ENCODE measurements at places on chromosomes 5 and 9. TPM values are rescaled to one million over a fixed set of nuclear protein-coding genes. Genes with fewer than 3 reads are reported as not detected.

DNA sequence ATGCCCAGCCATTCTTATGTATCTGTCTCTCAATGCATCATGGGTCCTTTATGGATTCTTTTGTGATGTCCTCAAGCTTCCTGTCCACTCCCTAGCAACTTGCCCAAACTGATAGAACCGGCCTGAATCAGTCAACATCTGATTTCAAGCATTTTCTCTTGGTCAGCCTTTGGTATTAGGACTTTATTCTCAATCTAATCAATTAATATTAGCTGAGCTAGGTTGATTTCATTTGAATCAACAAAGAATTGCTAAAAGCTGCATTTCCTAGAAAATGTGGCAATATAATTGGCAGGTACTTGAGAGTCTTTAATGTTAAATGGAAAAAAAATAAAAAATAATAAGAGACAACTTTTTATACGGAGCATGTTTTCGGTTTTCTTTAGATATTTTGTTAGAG lies 121.8 kb downstream of the GHR start:
- no peak for DNase-seq

DNA sequence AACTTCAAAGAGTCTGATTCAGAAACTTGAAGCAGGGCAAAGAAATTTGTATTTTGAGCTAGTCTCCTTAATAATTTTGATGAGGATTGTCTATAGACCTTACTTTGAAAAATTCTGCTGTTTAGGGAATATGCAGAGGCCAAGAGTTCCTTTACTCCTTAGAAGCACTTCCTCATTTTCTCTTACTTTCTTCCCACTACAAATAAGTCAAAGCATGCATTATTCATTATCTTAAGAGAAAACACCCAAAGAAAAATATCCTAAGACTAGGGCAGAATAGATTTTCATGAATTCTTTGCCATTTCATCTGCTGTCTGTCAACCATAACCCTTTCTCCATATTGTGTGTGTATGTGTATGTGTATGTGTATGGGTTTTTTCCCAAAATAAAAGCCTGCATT lies 307.9 kb downstream of the KCTD16 start:
- no peak for DNase-seq

GRCh38 chr9:75873712-75874111 lies 16.8 kb upstream of the PCSK5 start:
- no peak for DNase-seq

DNA sequence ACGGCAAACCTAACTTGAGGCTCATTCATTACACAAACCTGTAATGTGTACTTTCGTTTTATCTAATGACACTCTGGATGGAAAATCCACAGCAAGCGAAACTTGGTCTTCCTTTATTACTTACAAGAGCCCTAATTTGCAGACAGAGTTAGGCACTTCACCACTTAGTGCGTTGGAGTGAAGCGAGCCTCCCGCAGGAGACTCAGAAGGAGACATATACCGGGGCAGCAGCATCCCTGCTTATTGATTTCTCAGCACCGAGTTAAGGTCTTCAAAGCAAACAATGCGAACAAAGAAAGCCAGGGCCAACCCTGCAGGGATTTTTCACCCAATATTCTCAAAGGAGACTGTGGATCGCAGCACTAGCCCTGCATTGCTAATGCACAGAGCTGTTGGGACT lies 28.6 kb downstream of the LSM11 start:
- DNase-seq, result no peak

DNA sequence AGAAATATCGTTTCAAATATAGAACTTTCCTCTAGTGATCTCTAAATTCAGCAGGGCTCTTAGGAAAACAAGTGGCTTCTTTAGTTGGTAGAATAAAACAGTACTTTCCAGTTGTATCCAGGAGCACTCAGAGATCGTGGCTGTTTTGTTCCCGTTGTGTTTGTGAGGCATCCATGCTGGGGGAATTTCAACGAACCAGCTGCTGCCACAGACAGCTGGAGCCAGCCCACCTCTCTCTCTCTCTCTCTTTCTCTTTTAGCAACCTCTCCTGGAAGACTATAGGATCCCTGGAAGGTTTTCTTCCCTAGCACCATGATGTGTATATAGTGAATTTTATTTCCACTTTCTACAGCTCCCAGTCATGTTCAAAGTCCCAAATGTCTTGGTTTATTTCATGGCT lies 1116.0 kb upstream of the SEMA6A start:
- no peak for DNase-seq

The IL9 gene
- not detected for total RNA-seq

DNA sequence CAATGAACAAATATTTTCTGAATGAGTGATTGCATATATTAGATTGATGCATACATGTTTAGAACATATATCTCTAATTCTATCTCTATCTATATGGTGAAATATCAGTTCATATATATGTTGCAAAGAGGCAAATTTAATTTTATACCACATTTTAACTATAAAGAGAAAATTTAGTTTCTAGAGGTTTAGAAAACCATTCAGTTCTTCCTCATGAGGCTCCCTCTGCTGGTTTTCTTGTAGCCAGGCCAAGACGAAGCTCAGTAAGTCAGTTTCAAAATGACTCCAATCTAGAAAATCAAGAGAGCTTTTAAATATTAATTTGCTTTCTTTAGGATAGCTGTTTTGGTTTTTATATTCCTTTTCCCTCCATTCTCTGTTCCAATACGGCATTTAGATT lies 312.1 kb downstream of the TMEM232 start:
- no peak for DNase-seq

The PCA3 gene
- not detected for total RNA-seq

DNA sequence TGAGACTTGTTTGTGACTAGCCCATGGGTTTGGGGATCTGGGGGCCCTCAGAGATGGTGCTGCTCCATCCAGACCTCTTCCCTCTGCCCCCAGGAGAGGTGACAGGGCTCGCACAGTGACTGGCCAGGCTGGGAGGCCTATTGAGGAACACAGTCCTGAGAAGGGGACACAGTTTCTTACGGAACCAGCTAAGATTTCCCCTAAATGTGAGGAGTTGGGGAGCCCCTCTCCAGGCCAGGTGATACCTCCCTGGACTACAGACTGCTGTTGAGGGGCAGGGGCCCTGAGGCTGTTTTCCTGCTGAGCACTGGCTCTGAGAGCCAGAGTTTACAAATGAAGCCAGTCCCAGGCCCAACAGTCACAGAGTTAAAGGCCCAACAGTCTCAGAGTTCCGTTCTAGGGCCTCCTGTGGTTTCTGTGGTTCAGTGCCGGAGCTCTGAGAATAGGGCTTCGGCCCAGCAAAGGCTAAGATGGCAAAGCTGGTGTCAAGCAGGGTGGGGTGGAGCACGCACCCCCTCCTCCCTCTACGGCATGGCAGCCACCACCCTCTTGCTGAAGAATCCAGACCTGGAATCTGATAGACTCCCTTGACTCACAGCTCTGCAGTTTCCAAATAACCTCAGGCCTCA lies 1.1 kb upstream of the SEMA4D start:
- DNase-seq, result no peak

DNA sequence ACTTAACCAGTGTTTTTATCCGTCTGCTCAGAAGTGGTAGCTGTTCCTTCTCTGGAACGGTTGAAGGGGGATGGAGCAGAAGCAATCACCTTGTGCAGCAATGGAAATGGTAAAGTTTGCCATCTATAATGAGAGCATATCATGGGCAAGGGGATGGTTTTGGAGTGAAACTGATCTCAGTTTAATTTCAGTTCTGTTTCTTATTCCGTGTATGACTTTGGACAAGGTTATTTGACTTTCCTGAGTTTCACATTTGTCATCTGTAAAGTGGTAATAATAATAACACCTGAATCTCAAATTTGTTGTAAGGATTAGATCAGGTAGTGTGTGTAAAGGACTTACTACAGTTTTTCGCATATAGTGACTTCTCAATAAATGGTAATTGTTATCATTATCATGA lies 106.1 kb downstream of the PCSK1 start:
- no peak for DNase-seq

DNA sequence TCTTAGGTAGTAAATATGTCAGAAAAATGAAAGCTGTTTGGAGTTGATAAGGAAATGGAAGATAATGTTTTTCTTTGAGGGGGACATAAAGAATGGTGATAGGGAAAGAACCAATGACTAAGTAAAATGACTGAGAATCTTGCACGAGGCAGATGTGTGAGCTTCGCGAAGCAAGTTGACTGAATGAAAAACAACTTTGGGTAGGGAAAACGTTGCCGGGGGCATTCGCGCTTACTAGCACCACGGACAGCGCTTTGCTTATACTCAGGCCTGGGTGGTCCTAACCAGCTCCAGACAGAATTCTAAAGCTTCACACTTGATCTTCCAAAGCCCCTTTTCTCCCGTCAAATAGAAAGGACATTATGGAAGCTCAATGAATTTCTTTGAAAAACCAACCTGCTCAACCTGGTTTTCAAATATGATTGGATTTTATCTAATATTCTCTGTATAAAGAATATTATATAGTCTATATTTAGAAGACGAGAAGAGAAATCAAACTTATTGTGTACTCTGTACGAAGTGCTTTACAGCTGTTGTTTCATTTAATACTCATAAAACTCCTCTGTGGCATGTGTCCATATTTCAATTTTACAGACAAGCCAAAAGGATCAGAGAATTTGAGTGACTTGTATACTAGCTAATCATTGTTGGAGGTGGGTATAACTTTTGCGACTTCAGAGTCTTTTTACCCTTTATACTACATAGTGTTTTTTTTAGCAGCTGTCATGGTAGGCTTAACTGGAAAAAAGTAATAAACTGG lies 1.9 kb upstream of the CDKN2B start:
- DNase-seq, result no peak

- no peak for DNase-seq
Observed at GRCh38 chr9:99556998-99557397, 264.7 kb upstream of the NR4A3 start.

DNA sequence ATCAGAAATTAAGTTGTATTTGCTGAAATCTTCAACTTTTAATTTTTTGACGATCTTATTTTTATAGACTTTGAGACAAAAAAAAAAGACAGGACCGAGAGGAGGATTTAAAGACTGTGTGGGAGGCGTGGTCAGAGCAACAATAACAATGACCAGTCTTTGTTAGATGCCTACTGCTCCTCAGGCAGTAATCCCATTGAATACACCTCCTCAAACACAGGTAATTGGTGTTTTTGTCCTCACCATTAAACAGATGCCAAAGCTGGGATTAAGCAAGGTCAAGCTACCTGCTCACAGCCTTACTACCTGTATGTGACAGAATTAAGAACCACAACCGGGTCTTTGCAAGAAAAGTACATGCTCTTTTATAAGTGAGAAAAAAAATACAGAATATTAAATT lies 233.3 kb upstream of the GRAMD2B start:
- DNase-seq, result no peak

- no peak for DNase-seq
Observed at GRCh38 chr5:36948650-36949049, 72.1 kb downstream of the NIPBL start.

DNA sequence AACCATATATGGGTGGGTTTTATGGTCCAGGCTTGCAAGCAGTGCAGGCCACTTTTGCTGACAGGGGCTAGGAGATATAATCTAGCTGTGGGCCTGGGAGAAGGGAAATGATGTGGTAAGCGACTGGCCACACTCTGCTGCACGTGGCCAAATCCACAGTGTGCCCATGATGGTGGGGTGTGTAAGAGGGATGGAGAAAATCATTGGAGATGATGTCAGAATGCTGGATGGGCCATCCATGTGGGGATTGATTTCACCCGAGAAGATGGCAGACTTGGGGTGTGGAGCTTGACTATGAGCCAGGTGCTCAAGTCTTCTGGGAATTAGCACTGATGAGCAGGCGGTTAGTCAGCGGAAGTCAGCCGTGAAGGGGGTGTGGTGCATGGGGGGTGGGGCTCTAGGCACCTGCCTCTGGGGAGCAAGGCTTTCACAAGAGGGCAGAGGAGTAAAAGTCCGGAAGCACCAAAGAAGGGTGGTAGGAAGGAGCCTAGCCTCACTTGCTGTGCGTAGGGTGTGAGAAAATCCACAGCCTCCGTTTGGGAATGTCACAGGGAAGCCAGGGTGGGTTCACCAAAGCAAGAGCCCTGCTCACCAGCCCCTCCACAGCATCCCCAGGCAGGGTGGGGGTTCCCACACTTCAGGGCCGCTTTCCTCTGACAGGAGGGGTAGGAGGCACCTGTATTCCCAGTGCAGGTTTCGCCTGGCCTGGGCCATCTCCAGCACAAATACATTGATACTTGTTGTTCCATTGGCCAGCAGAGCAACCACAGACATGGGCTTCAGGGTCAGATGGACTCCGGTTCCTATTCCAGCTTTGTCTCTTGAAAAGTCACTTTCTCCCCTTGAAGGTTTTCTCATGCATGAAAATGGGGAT lies 44.5 kb upstream of the ANGPTL2 start:
- DNase-seq, result no peak

GRCh38 chr9:110290001-110290400 lies 33.7 kb upstream of the TXN start:
- DNase-seq, result no peak

DNA sequence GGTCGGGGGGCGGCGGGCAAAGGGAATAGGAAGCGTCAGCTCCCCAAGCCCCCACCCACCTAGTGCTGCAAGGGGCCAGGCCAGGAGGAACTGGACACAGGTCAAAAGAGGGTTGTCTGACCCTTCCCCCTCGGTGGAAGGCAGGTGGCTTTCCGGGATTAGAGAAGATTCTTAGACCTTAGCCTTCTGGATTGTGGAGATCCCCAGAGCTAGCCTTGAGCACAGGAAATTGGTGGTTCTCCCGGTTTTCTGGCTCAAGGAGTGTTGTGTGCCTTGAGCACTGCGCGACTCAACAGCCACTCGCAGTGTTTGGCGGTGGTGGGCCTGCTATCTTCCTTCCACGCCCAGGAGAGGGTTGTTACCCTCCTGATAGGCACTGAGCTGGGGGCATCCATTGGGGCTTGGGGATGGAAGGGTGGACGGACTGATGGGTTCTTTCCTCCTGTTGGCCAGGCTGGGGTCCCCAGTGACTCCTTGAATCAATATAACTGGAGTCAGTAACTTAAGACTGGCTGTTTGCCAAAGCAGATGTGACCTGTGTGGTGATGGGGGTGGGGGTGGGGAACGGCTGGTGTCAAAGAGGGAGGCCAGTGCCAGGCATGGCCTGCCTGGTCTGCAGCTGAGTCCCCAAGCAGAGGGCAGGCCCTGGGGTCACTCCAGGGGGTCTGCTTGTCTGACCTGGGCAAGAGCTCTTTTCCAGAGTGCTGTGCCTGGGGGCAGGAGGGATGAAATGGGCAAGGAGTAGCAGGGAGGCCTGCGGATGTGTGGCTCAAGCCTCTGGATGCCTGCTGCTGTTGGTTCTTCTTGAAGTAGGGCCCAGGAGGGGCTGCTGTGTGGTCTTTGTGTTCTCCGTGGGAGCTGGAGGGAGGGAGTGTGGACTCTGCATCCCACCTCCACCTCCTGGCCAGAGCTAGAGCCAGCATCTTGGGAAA lies 2.1 kb downstream of the FGF18 start:
- DNase-seq, result no peak

The LMX1B gene
- total RNA-seq, result not detected

GRCh38 chr9:7790022-7790818 lies 9.4 kb downstream of the DMAC1 start:
- DNase-seq, result no peak

- DNase-seq, result no peak
Observed at GRCh38 chr9:130348881-130349280, 83.3 kb downstream of the HMCN2 start.

- no peak for DNase-seq
Observed at GRCh38 chr5:34684281-34684979, 28.3 kb downstream of the RAI14 start.

- no peak for DNase-seq
Observed at GRCh38 chr5:36298552-36298951, 3.1 kb downstream of the RANBP3L start.

Data from adrenal gland (tissue), 19 donors.